H9 (cell line): ENCODE measurements at places on chromosomes 16 and 17. TPM values are rescaled to one million over a fixed set of nuclear protein-coding genes. Genes with fewer than 3 reads are reported as not detected.
A peak's percentile ranks its signal among the peaks of the same experiment; 100 is the strongest.

GRCh38 chr16:77868478-77868877, 80.1 kb downstream of the VAT1L start:
- peaks cover 10% of the 10 kb centered on the region; the same call in 2 of the 3 replicates for H3K36me3 ChIP-seq
- H3K27me3 ChIP-seq: no peaks in the 10 kb centered on the region
- no peak overlapping the region for H3K27ac ChIP-seq
- H3K4me1 ChIP-seq: no peaks in the 10 kb centered on the region; the same call in 1 of the 2 replicates
- DNase-seq: no peak
- no peak overlapping the region for H3K4me3 ChIP-seq

GRCh38 chr16:1493746-1494094, 560 bp downstream of the TELO2 start:
- H3K4me3 ChIP-seq: peak overlapping the region; percentile 87
- H3K27ac ChIP-seq: no peak overlapping the region
- DNase-seq: no peak
- H3K4me1 ChIP-seq: no peaks in the 10 kb centered on the region; the same call in 1 of the 2 replicates

The NGFR gene
- total RNA-seq: 9.6 and 10.9 TPM in 2 replicates

The OR4D1 gene
- 0.11 and 0.15 TPM in 2 replicates for total RNA-seq
